Cardiac muscle cell (in vitro differentiated cells and primary cell): ENCODE measurements at places on chromosomes 11 and 22. TPM values are rescaled to one million over a fixed set of nuclear protein-coding genes. Genes with fewer than 3 reads are reported as not detected.
A peak's percentile ranks its signal among the peaks of the same experiment; 100 is the strongest.

DNA sequence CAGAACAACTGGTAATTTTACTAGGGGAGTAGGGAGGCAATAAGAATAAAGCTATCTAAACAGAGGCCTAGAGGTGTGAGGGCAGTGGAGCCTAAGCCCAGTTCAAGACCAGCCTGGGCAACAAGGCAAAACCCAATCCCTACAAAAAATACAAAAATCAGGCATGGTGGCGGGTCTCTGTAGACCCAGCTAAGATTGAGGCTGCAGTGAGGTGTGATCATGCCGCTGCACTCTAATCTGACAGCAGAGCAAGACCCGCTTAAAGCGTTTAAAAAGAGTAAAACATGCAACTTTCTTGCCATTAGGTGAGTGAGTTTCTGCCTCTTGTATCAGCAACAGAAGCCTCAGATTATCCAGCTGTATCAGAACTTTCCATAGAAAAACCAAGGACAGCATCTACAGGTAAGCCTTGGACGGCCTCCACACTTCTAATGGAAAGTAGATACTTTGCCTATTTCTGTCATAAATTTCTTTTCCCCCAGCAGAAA, 12.1 kb downstream of the TAF1D start:
- no peaks in the 10 kb centered on the region for H3K27me3 ChIP-seq
- DNase-seq: no peak
- peaks cover 93% of the 10 kb centered on the region for H3K36me3 ChIP-seq
- H3K4me3 ChIP-seq: no peak overlapping the region
- H3K4me1 ChIP-seq: no peaks in the 10 kb centered on the region

- H3K27ac ChIP-seq: no peak overlapping the region
- no peak overlapping the region for H3K4me3 ChIP-seq
- H3K4me1 ChIP-seq: no peaks in the 10 kb centered on the region
- DNase-seq: no peak
These were observed 108.3 kb downstream of the CHST1 start for GRCh38 chr11:45556851-45557707.

- no peak for DNase-seq
- H3K36me3 ChIP-seq: no peaks in the 10 kb centered on the region
- H3K4me1 ChIP-seq: peaks cover 39% of the 10 kb centered on the region
- no peak overlapping the region for H3K4me3 ChIP-seq
- no peaks in the 10 kb centered on the region for H3K27me3 ChIP-seq
These were observed 110.3 kb upstream of the PITPNB start for GRCh38 chr22:28029201-28029948.

DNA sequence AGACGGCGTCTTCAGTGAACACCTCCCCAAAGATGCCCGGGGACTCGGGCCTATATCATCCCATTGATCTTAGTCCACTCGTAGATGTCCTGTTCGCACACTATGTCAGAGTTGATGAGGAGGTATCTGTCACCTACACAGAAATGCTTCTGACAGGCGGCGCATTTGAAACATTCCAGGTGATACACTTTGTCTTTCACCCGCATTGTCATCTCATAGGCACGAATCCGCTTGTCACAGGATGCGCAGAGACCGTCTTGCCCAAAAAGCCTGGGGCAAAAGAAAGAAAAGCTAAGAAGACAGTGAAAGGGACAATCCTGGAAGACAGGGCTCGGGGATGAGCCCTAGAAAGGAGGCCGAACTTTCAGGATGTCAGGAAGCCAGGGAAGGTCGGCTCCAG, 32.6 kb downstream of the LMO2 start:
- DNase-seq: no peak
- H3K4me3 ChIP-seq: no peak overlapping the region
- H3K36me3 ChIP-seq: no peaks in the 10 kb centered on the region
- H3K27ac ChIP-seq: no peak overlapping the region
- H3K27me3 ChIP-seq: peaks cover 9% of the 10 kb centered on the region

OR52E6 gene
- not detected in 2 replicates for total RNA-seq

DNA sequence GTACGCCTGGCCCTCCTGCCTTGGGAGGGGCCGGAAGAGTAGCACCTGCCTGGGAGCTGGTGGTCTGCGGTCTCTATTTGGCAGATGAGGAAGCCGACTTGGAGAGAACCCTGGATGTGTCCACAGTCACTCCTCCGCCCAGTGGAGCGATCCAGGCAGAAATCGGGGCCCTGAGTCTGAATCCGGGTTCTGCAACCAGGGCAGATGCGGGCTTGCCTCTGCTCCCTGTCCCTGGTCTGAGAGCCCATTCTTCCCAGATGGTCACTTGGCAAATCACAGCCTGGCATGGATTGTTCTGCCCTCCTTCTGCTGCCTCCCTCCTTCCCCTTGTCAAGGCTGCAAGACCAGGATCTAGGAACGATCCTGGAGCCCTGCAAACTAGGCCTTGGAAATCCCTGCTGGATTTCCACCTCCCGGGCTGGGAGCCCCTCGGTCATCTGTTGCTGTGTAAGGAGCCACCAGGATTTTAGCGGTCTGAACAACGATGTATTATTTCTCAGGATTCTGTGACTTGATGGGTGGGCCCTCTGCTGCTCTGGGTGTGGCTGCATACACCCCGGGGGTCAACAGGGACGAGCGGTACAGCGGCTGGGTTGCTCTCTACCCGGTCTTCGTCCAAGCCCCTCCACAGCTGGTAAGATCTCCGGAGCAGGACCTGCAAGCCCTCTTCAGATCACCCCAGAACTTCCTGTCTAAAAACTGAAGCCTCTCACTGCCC, 2.0 kb upstream of the ASCL2 start:
- DNase-seq: no peak
- no peaks in the 10 kb centered on the region for H3K36me3 ChIP-seq
- H3K4me3 ChIP-seq: no peak overlapping the region
- peaks cover 92% of the 10 kb centered on the region for H3K27me3 ChIP-seq

DNA sequence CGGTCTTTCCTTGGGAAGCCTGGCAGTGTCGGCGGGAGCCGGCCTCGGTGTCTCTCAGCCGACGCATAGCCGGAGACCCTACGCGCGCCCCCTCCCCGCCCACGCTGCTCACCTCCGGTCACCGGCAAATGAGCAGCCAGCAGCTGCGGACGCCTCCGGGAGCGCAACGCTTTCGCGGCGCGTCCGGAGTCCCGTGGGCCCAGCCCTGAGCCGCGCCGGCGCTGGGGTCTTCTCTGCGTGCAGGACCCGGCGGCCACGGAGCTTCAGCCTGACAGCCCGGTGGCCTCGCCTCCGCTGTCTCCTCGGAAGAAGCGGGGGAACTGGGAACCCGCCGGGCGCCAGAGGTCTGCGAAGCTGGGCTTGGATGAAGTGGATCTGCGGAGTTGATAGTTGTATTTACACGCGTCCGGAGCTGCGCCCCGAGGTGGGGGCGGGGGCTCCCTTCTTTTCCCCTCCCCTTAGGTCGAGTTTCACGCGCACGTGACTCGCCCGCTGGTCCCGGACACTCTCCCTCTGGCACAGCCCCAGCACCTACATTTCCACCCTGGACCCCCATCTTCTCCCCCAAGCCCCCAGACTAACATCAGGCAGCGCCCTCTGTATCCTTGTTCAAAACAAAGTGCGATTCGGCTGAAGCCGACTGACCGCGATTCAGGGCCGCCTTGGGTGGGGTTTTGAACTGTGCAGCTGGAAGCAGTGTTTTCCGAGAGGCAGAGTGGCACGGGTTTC, at the start of gene SLC43A1:
Gene SLC43A1 (minus strand): TSS at position 371 of the 729 bp plus-strand sequence. CDS start 1,591 bp downstream, outside the sequence.
- H3K4me3 ChIP-seq: peak within 1 kb of the TSS; percentile 48
- no peaks in the 10 kb centered on the region for H3K36me3 ChIP-seq
- H3K27ac ChIP-seq: no peak within 1 kb of the TSS
- H3K27me3 ChIP-seq: peaks cover 13% of the 10 kb centered on the region
- peaks cover 7% of the 10 kb centered on the region for H3K4me1 ChIP-seq
- peak; percentile 74 for DNase-seq

DNA sequence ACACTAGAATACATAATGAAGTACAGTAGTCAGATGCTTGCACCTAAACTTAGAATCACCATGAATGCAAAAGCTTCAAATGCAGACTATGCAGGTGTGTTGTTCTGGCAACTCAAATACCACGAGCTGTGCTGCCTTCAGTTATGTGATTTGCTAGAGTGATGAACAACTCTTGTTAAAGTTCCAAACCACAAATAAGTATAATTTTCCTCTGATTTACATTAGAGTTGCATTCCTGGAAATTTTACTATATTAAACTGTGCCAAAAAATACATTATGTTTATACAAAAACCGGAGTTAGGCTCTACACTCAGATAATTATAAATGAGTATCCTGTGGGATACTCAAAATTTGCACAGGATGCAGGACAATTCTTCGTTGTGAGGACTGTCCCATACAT, 3.0 kb downstream of the TMEM218 start:
- no peak for DNase-seq
- H3K27me3 ChIP-seq: no peaks in the 10 kb centered on the region
- H3K36me3 ChIP-seq: no peaks in the 10 kb centered on the region
- H3K27ac ChIP-seq: no peak overlapping the region

KCNJ1 gene
- total RNA-seq: not detected in 2 replicates

GRCh38 chr11:21896216-21896615, 296.7 kb upstream of the ANO5 start:
- H3K36me3 ChIP-seq: no peaks in the 10 kb centered on the region
- no peak overlapping the region for H3K27ac ChIP-seq
- H3K4me3 ChIP-seq: no peak overlapping the region
- no peak for DNase-seq
- H3K27me3 ChIP-seq: no peaks in the 10 kb centered on the region

DNA sequence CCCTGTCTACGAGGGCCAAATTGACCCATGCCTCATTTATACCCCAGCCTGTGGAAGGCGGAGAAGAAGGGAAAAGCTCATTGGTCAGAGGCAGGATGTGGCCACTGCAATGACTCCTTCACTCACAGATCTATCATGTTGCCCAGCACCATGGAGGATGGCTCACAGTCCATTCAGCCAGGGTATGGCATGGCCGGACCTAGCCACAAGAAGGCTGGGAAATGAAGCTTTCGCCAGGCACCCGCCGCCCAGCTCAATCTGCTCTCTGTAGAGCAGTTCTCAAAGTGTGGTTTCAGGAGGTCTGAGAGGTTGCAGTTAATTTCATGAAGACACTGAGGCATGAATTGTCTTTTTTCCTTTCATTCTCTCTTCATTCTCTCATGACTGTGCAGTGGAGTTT, 40.6 kb upstream of the LINC01488 start:
- DNase-seq: no peak
- no peaks in the 10 kb centered on the region for H3K36me3 ChIP-seq
- H3K27ac ChIP-seq: no peak overlapping the region

- peaks cover 11% of the 10 kb centered on the region for H3K4me1 ChIP-seq
- H3K27ac ChIP-seq: no peak overlapping the region
- no peak overlapping the region for H3K4me3 ChIP-seq
- H3K27me3 ChIP-seq: no peaks in the 10 kb centered on the region
- no peaks in the 10 kb centered on the region for H3K36me3 ChIP-seq
These were observed 36.6 kb upstream of the COMT start for GRCh38 chr22:19904935-19905334.

VPS26B gene
- total RNA-seq: 49.4 and 56.5 TPM in 2 replicates

GRCh38 chr11:71342116-71342515, 89.7 kb upstream of the SHANK2 start:
- peak; percentile 40 for DNase-seq
- H3K27ac ChIP-seq: no peak overlapping the region
- H3K27me3 ChIP-seq: no peaks in the 10 kb centered on the region
- no peaks in the 10 kb centered on the region for H3K4me1 ChIP-seq

DNA sequence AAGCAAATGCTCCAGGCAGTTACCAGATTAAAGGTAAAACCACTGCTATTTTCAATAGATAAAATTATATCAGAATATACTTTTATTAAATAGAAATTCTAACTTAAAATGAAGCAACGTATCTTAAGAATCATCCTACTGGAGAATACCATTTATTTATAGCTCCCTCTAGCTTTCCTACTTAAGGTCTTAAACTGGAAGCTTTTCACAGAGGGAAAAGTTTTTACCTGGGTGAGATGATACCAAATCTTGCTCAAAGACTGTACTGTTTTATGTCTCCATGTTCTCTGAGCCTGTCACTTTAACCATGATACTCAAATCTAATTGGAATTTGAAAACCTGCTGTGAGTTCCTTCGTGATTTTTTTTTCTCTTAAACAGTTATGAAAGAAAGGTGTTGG, 291.8 kb downstream of the AASDHPPT start:
- no peaks in the 10 kb centered on the region for H3K36me3 ChIP-seq
- no peaks in the 10 kb centered on the region for H3K4me1 ChIP-seq
- no peak overlapping the region for H3K4me3 ChIP-seq
- H3K27me3 ChIP-seq: no peaks in the 10 kb centered on the region
- no peak overlapping the region for H3K27ac ChIP-seq

NNMT gene
- not detected in 2 replicates for total RNA-seq

DNA sequence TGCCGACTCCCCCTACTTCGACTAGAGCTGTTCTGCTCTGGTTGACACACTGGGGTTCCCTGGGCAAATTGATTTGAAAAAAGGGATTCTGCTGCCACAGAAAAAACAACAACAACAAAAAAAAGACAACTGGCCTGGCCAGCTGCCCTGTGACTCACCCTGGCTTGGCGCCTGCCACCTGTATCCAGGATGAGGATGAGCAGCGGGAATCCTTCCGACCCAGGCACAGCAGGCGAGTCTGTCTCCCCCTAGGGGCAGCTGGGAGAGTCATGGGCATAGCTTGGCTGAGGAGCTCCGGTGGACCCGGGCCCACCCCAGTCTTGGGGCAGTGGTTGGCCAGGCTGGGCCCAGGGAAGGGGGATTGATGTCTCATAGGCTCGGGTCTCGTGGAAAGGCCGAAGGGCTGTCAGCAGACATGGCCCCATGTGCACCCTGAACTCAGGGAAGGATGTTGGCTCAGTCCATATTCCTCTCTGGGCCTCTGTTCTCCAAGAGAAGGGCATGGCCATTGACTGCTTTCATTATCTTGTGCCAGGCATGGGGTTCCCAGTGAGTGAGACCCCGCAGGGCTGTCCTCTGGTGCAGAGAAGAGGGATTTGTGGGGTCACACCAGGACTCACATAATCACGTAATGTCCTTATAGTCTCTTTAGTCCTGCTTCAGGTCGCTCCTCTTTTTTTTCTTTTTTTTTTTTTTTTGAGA, 10.4 kb upstream of the SUN2 start:
- DNase-seq: peak; percentile 73
- H3K4me3 ChIP-seq: no peak overlapping the region
- H3K27ac ChIP-seq: no peak overlapping the region
- H3K36me3 ChIP-seq: no peaks in the 10 kb centered on the region
- H3K27me3 ChIP-seq: no peaks in the 10 kb centered on the region
- no peaks in the 10 kb centered on the region for H3K4me1 ChIP-seq

LARGE1 gene
- 23.0 and 34.3 TPM in 2 replicates for total RNA-seq

BCL2L13 gene
- total RNA-seq: 54.5 and 61.5 TPM in 2 replicates

DNA sequence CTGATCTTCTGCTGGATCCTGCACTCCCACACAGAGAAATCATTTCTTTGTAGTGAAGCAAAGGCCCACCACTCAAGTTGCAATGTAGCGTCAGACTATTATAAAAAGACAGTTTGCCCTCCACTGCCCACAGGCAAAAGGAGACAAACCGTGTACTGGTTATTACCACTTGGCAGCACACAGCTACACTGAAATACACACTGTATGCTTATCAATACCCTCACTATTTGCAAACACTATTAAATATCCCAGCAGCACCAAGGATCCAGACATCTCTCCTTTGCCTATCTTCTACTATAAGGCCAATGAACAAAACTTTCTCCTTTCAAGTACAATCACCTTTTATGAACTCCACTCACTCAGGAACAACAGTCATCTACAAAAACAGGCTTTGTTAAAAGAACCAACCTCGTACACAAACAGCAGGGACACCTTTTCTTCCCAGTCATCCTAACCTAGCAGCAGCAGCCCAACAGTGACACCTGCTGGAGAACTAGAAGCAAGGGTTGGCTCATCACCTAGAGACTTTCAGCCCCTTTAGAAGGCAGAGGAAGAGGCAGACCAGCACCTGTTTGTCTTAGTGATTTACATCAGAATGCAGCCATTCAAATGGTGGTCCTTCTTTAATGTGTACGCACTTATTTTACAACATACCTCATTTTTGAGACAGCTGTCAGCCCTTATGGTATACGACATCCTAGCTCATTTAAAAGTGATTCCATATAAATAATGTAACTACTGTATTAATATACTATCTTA, 56.1 kb downstream of the AMBRA1 start:
- DNase-seq: peak; percentile 82
- no peak overlapping the region for H3K4me3 ChIP-seq
- H3K36me3 ChIP-seq: peaks cover 13% of the 10 kb centered on the region
- H3K4me1 ChIP-seq: peaks cover 10% of the 10 kb centered on the region

SCGB1A1 gene
- not detected in 2 replicates for total RNA-seq
